Fibroblast of mammary gland (primary cell): ENCODE measurements at places on chromosomes 3 and 15.

- no peak for DNase-seq
These were observed 116.1 kb downstream of the RAB11A start for GRCh38 chr15:65985387-65985786.

DNA sequence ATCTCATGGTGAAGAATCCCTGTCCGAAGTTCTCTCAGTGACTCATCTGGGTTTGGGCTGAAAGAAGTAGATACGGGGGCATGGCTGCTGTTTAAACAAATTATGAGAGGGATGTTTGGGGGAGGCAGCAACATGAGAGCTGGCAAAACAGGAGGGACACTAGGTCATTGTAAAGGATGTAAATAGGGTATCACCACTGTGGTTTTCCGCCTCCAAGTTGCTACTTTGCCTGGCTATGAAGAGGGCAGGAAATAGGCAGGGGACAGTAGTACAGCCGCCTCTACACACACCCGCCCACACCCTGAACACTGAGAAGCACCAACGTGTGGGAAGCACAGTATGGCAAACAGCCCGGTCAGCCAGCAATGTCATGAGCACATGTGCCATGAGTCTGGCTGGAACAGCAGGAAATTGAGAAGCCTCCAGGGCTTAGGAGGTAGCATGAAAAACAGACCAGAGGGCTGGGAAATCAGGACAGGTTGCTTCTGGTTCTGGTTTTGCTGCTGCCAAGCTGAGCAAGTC is 17.1 kb downstream of the HEXA start:
- DNase-seq = peak; percentile 93

GRCh38 chr15:93028632-93029213 is 60.3 kb downstream of the RGMA start:
- peak; percentile 98 for DNase-seq

DNA sequence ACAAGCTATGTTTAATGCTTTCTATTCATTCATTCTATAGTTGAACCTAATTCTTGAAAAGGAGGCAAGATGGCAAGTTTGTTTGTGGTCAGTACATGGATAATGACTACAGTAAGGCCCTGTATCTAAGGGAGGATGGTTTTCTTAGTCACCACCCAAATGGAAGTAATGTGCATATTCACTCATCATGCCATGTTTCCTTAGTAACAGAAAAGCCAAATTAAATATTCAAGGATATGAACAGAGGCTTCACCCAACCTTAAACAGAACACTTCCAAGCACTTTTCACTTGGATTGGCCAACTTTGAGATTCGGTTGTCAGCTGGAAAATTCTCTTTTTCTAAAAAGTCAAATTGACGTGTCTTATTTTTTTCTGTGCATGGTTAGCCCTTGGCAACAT is 805.3 kb upstream of the LMCD1 start:
- DNase-seq = no peak

GRCh38 chr15:31317017-31317416 is 9.6 kb upstream of the KLF13 start:
- DNase-seq = no peak

- peak; percentile 83 for DNase-seq
These were observed at the start of gene NEDD4 for GRCh38 chr15:55993111-55993803. Gene NEDD4 (minus strand): TSS chr15:55993612. CDS start chr15:55993555, 57 bp downstream.

GRCh38 chr3:58234516-58234931 is 3.1 kb upstream of the ABHD6 start:
- DNase-seq = peak; percentile 56

GRCh38 chr3:116067326-116067725 is 378.0 kb downstream of the LSAMP start:
- DNase-seq = no peak

DNA sequence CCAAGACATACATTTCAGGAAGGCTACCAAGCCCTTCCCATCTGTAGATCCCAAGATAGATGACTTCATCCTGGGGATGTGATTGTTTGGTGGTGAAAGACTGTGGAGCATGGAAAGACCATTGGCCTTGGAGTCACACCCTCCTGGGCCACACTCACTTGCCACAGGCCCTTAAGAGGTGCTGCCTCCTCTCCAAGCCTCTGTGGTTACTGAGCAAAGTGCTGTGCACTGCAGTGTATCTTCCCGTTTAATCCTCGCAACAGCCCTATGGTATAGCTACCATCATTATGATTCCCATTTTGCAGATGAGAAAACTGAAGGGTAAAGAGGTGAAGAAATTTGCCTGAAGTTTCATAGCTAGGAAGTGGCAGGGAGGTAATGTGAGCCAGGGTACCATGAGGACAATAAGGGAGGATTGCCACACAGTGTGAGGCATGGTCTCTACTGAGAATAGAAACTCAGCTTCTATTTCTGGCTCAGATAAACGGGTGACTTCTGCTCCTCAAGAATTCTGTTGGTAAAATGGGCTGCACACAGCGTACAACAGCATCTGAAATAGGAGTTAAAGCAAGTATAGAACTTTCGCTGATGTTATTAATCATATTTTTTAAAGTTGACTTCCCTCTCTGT is 23.9 kb upstream of the RHO start:
- DNase-seq = no peak

DNA sequence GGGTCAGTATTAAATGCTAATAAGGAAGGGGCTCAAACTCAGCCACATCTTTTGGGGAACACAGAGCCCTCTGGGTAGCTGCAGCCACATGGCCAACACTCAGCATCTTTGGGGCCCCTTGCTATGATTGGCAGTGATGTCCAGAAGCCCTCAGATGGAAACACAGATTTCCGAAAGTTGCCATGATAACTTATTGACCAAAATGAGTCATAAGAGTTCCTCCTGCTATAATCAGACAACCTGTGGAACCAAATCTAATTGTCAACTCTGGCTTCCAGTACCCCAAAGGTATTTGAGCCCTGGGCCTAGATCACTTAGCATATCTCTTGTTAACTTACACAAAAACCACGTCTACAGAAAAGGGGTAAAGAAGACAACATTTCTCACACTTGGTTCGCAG is 392.2 kb downstream of the KCNH8 start:
- DNase-seq = no peak

DNA sequence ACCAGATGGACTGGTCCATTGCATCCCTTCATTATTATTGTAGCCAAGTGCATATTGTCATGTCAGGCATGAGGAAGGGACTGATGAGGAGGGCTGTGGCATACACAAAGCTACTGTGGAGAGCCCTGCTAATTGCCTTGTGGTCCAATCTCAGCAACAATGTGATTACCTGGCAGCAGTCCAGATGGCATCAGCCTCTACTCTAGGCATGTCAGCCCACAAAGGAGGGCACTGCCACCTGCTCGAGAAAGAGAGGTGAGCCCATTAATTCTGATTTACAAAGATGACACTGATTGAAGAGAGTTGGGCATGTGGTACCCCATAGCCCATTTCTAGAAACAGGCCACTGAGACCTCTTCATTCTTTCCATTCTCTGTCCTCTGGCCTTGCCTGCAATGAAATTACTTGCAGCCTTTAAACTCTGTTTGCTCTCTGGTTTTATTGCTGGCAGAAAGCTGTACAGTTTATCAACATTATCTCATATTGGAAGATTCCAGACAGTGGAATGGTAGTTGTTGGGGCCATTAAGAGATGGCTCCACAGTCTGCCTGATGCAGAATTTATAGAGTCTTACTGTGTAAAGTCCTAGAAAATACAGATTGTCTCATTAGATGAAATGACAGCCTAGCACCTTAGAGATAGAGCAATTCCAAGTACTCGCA is 307.7 kb downstream of the ARPP21 start:
- no peak for DNase-seq

DNA sequence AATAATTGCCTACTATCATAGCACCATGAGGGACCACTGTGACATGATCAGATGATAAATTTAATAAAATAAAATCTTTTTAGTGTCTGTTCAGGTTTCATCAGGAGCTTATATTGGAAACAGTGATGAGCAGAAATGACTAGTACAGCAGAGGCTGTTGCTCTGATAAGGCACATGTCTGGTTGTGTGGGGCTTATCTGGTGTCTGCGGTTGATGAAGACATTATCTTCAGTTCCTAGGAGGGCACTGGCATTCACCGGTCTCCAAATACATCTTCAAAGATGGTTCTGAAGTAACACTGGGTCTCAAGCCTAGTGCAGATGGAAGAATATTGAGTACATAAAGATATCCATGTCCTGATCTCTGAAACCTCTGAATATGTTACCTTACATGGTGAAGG is 125.3 kb downstream of the SUCNR1 start:
- no peak for DNase-seq

DNA sequence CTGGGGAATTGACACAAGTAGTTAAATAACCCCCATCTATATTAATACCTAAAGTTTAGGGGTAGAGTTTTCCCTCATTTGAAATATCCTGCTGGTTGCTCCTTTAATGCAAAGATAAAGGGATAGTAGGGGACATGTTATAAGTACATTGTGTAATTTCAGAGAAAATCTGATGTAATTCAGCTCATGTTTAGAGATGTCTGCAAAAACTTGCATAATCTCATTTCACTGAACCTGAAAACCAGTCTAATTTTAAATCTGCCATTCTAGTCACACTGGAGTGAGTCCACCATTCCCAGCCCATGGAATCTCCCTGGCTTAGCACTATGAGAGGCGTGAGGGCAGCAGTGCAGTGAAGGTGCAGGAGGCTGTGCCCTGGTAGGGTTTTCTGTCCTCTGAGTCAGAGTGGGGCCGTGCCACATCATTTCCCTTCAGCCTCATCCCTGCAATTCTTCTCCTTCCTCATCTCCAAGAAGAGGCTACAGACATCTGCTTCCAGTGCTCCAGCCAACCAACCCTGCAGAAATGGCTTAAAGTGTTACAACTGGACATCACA is 246.3 kb upstream of the UMPS start:
- DNase-seq = peak; percentile 2

DNA sequence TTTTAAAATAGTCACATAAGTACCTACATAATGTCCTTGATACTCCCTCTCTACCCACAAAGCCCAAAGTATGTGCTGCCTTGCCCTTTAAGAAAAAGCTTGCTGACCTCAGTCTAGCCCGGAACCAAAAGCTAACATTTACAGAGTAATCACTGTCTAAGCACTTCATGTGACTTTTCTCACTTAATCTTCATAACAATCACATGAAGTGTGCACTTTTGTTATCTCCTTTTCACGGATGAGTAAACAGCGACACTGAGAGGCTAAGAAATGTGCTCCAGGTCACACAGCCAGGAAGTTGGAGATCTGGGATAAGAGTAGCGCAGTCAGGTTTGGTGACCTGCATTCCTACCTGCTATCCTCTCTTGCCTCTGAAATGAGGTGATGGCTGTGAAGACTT is 194.0 kb downstream of the ITPR1 start:
- no peak for DNase-seq

- no peak for DNase-seq
These were observed 19.0 kb downstream of the AGTR1 start for GRCh38 chr3:148716657-148717056.

DNA sequence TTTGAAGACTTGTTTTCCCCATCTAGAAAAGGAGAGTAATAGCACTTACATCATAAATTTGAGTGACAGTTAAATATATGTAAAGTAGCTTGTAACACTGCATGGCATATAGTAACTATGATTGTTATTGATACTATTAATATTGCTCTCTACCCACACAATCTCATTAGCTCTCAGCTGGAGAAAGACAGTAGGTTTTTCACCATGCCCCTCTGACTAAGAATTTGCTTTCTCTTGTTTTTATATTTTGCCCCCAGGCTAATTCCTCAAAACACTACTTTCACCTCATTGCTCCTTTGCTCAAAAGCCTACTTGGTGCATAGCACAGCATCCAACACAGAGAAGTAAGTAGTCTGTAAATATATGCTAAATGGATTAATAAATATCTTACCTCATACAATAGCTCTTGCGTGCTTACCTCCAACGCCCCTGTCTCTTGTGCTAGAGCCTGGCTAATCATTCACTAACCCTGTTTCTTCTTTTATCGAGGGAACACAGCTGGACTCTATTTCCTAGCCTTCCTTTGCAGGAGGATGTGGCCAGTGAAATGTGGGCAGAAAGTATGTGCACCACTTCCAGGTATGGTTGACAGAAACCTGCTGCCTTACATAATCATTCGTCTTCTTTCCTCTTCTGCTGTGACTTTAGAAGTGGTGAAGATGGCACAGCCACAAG is 190.0 kb downstream of the PLCH1 start:
- no peak for DNase-seq

GRCh38 chr3:43735618-43736017 is 44.9 kb downstream of the ABHD5 start:
- no peak for DNase-seq

DNA sequence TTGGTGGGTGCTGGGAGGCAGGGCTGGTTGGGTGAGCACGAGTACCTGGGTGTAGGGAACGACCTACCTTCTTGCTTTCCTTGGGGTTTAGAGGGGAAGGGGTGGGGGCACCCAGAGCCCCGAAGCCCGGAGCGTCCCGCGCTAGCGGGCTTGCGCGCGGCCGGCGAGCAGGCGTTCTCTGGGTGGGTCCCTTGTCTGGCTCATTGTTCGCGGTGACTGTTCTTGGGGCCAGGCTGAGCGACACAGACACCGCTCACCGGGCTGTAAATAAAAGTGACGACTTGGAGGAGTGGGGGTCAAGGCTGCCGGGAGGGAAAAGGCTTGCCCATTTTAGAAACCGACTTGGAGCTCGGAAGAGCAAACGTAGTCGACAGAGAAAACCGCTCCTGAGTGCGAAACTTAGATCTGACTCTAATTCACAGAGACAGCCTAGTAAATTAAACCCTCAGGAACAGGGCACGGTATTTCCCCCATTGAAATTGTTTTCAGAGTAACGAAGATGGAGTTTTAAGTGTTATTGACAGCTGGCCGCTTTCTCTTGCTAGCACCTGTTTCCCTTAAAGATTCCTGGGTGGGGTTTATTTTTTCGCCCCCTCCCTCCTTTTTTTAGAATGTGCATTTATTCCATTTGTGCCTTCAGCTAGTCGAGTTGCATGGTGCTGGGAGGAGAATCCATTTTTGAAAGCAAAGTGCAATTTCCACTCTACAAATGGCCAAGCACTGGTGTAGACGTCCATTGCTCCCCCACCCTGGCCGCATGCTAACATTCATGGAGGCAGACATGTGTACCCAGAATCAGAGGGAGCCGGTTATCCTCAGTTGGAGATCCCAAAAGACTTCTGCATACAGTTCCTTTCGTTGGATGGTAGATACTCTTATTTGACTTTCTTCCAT is 532.1 kb upstream of the SEMA6D start:
- no peak for DNase-seq

DNA sequence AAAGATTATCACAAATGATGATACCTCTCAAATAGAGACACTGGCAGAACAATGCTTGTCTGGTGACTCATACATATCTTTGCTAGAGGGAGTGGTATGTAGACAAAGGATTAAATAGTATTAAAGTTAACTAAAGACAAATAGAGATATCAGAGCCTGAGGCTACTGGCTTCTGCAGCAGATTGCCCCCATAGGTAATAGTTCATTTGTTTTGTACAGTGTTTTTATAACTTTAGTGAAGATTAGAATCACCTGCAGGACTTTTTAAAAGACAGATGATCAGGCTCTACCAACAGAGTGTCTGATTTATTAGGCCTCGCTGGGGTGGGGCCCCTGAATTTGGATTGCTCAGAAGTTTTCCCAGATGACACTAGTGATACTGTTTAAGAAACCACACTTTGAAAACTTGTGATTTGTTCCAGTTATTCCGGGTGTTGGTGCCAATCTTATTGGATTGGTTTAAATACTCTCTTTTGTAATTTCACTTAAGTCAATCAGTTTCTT is 96.4 kb downstream of the NAALADL2 start:
- peak; percentile 40 for DNase-seq

GRCh38 chr3:170352936-170353335 is 4.6 kb upstream of the SKIL start:
- DNase-seq = no peak
